Activated naive CD4-positive, alpha-beta T cell (primary cell): ENCODE measurements at places on chromosomes 16 and 17.

DNA sequence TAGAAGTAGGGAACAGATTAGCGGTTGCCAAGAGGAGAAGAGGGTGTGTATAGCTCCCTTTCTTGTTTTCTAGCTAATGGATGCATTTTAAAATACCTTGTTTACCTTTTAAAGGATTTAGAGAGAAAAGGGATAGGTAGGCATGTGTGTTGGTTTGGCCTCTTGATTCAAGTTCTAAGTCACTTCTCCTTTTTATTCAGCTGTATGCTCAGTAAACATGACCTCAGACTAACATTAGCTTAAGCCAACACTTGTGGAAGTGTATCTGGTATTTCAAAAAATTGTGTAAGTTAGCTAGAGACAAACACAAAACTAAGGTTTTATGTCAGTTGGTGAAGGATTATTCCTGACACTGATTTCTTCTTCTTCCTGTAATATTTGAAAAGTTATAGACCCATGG, 204.1 kb upstream of the NOG start:
- DNase-seq = no peak

DNA sequence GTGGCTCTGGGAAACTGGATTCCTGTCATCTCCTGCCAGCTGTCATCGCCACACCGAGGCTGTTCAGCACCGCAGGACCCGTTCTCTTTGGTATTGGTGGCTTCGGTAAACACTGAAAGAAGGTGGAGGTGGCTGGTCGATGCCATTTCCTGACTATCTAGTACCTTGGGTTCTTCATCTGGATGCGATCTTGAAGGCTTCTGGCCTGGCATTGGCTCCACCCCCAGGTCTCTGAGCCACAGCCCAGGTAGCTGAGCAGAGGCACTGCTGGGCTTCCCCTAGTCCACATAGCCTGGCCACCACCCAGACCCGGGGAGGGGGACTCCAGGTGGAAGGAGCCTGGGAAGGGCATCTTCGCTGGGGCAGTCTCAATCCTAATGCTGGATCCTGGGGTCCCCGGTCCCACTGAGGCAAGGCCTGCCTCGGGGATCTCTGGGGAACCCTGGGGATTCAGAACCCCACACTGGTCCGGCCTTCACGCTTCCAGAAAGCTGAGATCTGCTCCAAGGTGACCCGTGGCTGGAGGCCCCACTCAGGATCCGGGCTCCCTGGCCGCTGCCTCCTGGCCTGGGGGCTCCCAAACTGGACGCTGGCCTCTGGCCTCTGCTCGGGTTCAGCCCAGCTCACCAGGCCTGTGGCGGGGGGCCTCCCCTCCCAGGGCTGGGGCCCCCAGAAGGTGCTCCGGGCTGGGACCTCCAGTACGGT, 1.8 kb downstream of the C16orf54 start:
- DNase-seq = no peak

DNA sequence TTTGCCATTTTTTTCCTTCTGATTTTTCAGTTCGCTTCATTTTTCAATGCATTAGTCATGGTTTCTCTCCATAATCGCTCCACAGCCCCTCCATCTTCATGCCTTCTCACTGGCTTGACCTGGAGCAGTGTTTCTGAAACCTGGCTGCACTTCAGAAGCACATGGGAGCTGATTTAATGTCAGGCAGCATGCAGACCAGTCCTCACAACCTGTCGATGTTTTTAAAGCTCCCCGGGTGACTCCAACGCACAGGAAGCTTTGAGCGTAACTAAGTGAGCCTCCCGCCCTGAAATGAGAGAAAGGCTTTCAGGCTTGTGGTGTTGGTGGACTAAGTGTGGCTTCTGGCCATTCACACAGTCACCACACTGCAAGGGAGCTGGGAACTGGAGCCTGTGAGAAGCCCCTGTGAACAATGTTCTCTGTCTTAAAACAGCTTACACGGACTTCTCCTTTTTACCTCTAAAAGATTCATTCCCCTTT, 16.8 kb upstream of the DRG2 start:
- DNase-seq = no peak

GRCh38 chr16:84481051-84481735, 23.3 kb downstream of the MEAK7 start:
- no peak for DNase-seq

DNA sequence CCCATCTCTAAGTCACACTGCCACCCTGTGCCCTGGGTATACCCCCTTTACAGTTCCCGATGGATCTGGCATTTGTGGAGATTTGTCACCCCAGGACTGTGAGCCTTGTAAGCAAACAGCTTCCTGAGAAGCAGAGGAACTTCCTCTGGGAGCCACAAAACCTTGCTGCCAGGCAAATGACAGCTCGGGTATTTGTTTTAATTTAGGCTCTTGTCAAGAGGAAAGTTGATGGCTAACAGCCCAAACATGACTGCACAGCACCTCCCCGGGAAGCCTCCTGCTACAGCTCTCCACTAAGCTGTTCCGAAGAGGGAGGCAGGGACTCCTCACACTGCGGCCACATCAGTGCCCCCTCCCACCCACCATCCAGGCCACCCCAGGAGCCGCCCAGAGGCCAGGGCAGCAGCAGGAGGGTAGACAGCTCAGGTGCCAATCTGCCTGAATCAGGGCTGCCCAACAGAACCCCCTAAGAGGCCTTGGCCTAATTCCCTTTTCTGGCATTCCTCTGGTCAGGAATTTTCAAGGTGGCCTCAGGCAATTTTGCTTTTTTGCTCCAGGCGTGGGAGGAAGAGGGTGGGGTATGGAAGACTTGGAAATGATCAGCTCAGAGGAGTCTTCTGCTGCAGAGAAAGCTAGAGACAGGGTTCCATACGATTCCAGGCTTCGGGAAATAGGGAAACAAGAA, 2.6 kb downstream of the ABR start:
- no peak for DNase-seq

DNA sequence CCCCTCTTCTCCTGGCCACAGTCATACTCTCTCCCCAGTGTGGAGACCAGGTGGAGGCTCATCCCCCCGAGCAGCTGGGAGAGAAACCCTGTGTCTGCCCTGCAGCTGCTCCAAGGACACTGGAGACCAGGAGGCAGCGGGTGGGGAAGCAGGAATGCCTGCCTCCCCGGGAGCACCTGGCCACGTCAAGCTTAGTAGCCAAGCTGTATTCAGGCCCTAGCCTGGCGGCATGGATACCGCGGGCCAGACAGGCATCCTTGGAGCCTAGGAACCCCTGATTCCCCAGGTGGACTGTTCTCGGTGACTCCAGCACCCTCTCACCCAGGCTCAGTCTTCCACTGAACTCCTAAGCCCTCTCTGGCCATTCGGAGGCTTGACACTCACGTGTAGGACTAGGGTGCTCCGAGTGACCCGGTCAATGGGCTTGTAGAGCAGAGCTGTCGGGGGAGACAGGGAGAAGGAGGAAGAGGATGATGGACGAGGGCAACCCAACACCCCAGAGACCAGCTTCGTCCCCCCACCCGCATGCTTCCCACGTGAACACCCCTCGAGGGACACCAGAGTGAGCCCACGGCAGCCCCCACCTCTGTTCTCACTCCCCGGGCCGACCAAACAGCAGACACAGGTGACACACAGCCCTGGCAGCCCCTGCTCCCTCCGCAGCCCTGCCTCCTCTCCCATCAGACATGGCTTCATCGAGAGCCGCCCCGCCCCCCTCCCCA, 76.5 kb downstream of the TIMM22 start:
- DNase-seq = no peak

GRCh38 chr17:8500609-8501008, 64.9 kb downstream of the NDEL1 start:
- DNase-seq = no peak

GRCh38 chr17:79201119-79201518, 126.5 kb downstream of the ENGASE start:
- DNase-seq = no peak

DNA sequence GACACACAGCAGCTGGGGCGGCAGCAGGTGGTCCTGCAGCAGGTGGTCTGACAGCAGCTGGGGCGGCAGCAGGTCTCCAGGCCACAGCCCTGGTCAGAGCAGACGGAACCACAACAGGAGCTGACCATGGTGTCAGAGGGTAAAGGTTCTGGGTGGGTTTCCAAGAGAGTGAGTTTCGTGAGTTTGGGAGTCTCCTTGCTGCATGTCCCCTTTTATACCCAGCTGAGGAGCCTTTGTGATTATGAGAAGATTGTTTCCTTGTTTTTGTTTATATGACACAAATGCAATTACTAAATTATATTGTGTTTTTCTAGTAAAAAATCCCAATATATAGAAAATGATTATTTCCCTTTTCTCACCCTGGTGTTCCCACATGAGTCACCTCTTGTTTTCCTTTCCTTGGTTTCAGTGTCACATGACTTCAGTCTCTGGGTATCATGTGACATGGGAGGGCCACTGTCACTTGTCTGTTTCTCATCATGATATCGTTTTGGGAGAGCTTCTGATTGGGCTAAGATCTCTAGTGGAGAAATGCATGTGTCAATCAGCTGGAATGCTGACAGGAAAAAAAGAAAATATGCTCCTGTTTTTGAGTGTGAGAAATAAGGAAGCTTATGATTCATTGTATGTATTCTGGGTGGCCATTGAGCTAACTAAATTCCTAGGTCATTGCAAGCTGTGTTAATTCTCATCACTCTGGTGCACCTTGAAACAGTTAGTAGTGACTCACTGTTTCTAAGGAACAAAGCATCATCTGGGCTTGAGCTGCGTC, at the start of gene KRTAP4-6:
Gene KRTAP4-6 (minus strand): TSS at position 185 of the 772 bp plus-strand sequence. CDS start 57 bp downstream, at position 128.
- no peak for DNase-seq

DNA sequence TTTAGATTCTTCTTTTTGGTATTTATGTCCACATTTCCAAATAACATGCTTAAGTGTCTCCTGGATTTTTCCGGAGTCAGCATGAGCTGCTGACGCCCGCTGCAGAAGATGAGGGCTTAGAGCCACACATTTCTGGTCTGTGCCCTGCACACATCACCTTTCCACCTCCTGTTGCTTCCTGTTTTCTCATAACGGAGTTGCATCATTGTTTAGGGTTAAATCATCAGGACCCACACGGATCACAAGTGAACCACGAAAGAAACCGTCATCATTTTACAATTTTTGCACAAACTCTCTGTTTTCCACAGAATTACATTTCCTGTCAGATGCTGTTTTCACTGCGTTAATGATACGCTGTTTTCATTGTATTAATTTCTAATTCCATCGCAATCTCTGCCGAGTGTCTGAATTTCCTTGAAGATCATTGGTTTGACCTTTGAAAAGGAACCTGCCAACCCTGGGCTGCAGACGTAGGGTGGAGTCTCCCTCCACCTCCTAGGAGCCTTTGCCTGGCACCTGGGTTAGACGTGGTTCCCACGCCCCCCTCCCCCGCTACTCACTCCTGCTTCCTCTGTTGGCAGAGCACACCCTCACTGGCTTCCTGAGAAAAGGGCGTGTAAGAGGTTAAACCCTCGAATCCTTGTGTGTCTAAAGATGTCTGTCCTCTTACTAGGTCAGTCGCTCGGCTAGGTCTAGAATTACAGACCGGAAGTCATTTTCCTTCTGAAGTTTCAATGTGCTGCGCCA, 68.2 kb downstream of the RNF213 start:
- no peak for DNase-seq

GRCh38 chr17:64781810-64782555, 119.9 kb upstream of the SMURF2 start:
- no peak for DNase-seq

DNA sequence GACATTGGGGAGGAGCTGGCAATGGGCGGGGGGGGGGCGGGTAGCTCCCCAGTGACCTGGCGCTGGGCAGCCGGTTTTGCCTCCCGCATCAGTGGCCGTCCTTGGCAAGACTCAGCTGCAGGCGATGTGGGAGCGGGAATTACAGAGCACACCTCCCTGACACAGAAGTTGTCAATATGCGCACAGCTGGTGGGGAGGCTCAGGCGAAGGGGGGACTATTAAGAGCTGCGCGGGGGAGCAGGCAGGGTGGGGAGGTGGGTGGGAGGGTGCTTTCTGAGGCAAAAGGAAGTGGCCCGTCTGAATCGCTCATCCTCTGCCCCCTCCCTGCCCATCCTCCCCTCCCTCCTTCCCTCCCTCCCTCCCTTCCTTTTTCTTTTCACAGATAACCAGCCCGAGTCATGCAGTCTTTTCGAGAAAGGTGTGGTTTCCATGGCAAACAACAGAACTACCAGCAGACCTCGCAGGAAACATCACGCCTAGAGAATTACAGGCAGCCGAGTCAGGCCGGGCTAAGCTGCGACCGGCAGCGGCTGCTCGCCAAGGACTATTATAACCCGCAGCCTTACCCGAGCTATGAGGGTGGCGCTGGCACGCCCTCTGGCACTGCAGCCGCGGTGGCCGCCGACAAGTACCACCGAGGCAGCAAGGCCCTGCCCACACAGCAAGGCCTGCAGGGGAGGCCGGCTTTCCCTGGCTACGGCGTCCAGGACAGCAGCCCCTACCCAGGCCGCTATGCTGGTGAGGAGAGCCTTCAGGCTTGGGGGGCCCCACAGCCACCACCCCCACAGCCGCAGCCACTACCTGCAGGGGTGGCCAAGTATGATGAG, 44.0 kb downstream of the SREBF1 start:
- DNase-seq = no peak

GRCh38 chr16:86306011-86306644, 204.2 kb upstream of the FOXF1 start:
- DNase-seq = no peak

- DNase-seq = no peak
Measured at GRCh38 chr17:31392856-31393748, 1.6 kb downstream of the RAB11FIP4 start.

DNA sequence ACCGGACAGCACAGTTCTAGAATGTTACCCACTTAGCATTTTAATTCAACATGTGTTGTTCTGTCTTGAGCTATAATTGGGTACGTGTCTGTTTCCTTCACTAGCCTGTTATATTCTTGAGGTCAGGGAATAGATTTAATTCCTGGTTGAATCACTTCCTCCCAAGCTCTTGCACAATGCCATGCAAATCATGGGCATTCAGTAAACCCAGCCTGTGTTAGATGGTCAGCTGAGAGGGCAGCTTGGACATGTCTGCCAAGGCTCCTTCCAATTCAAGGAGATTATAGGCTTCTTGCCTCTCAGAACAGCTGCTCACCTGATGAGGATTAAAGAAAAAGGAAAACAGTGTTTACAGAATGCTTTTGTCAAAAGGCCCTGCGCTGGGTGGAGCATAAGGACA, 12.6 kb downstream of the C1QTNF1 start:
- no peak for DNase-seq

DNA sequence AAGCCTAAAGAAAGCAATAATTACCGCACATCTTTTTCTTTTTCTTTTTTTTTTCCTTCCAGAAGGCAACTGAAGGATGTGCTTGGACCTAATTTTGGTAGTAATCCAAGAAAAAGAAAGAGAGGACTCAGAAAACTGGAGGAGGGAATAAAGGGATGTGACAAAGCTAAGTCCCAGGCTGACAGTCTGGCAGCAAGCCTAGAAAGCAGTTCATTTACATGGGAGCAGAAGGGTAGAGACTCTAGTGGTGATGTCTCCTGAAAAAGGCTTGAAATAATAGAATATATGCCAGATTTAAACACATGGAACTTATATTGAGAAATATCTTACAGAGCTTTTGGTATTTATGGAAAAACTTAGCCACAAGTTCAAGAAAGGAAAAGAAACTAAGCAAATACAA, 101.0 kb upstream of the SHISA6 start:
- no peak for DNase-seq
